ENCODE measurements at places on chromosomes 13 and 19. TPM values are rescaled to one million over a fixed set of nuclear protein-coding genes. Genes with fewer than 3 reads are reported as not detected.

The SELENOV gene
- not detected for total RNA-seq

GRCh38 chr13:101611491-101612475 lies 159.3 kb downstream of the ITGBL1 start:
- no peaks in the 10 kb centered on the region for H3K36me3 ChIP-seq
- H3K4me1 ChIP-seq = no peaks in the 10 kb centered on the region
- no peak overlapping the region for H3K27ac ChIP-seq
- H3K4me3 ChIP-seq = no peak overlapping the region
- H3K27me3 ChIP-seq = no peaks in the 10 kb centered on the region

The ZNF416 gene
- 4.1 TPM for total RNA-seq

DNA sequence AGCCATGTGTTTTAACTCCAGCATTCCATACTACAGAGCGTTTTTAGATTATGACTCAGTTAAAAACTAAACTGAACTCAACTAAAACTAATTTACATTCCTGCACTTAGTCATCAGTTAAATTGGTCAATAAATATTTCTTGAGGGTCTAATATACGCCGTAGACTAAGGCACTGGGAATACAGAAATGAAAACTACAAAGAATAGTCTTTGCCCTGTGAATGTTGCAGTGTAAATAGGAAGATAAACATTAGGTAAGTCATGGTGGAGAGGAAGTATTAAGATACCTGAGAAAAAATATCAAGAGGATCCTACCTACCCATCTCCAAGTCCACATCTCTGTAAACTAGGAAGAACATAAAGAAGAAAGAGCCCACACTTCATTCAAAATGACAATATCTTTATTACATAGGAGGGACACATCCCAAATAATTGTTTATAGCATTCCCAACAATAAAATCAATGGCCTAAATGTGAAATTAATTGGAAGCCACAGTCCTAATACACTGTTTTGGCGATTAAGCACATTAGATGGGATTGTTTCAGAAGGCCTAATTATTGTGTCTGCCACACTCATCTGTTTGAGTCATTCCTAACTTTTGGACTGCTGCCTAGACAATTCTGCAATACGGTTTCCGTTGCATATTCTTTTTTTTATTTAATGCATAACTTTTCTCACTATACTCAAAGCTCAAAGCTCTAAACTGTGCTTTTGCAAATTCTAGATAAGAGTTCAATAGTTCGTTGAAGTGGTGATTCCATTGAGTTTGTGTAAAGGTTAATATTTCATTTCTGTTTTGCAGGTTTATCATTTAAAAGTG lies 52.9 kb downstream of the MBNL2 start:
- H3K4me1 ChIP-seq = peaks cover 81% of the 10 kb centered on the region
- H3K27ac ChIP-seq = no peak overlapping the region
- H3K4me3 ChIP-seq = no peak overlapping the region
- H3K36me3 ChIP-seq = peaks cover 18% of the 10 kb centered on the region
- H3K27me3 ChIP-seq = no peaks in the 10 kb centered on the region

- no peaks in the 10 kb centered on the region for H3K36me3 ChIP-seq
- no peak for DNase-seq
- no peak overlapping the region for H3K27ac ChIP-seq
- H3K27me3 ChIP-seq = no peaks in the 10 kb centered on the region
- no peak overlapping the region for H3K4me3 ChIP-seq
Observed at GRCh38 chr13:79846386-79846785, 365.4 kb downstream of the NDFIP2 start.

- no peak for DNase-seq
- H3K27ac ChIP-seq = no peak overlapping the region
- H3K27me3 ChIP-seq = no peaks in the 10 kb centered on the region
- no peaks in the 10 kb centered on the region for H3K4me1 ChIP-seq
Observed at GRCh38 chr19:17706750-17707181, 12.5 kb upstream of the MAP1S start.

The ZNF649 gene
- 7.8 TPM for total RNA-seq

DNA sequence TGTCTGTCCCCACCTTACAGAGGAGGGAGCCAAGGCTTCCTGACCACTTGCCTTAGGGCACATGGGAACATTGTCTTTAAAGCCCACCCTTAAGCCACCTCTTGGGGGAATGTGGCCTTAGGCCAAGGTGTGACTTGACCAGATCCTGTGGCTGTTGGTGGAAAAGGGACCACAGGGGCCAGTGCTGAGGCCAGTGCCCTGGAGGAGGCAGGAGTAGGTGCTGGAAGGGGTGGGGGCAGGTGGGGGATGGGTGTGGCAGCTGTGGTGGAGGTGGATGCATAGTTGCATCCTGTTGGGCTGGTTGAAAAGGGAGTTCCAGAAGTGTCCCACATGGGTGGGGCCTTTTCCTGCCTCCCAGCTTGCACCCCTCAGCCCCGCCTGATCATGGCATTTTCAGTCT lies 44.8 kb downstream of the DNM2 start:
- peak; percentile 66 for DNase-seq
- H3K4me1 ChIP-seq = peaks cover 95% of the 10 kb centered on the region
- no peaks in the 10 kb centered on the region for H3K27me3 ChIP-seq

The FCGBP gene
- 0.78 TPM for total RNA-seq

The FPR3 gene
- total RNA-seq = 3.5 TPM

- H3K36me3 ChIP-seq = peaks cover 22% of the 10 kb centered on the region
- H3K4me1 ChIP-seq = no peaks in the 10 kb centered on the region
- no peak for DNase-seq
Observed at GRCh38 chr19:1425102-1425837, 12.9 kb upstream of the RPS15 start.

The PABPC3 gene
- total RNA-seq = 0.09 TPM

DNA sequence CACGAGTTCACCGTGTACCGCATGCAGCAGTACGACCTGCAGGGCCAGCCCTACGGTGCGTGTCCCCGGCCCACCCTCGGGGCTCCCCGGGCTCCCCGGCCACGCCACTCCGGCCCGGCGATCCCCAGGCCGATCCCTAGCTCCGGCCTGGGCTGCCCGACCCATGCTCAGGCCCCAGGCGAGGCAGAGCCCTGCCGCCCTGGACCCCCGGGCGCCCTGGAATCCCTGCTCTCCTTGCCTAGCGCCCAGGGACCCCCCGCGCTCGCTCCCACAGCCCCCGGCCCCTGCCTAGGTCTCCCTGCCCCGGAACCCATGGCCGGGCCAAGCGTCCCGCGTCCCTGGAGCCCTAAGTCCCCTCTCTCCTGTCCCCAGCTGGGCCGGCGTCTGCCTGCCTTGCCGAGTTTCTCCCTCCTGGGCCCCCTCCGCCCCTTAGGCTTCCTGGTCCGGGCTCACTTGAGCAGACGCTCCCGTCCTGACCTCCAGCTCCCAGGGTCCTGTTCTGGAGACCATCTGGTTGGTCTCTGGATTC lies 494 bp downstream of the NCLN start:
- peak overlapping the region; percentile 91 for H3K27ac ChIP-seq
- peaks cover 30% of the 10 kb centered on the region for H3K4me1 ChIP-seq
- no peaks in the 10 kb centered on the region for H3K36me3 ChIP-seq
- DNase-seq = no peak
- H3K4me3 ChIP-seq = peak overlapping the region; percentile 97
- H3K27me3 ChIP-seq = no peaks in the 10 kb centered on the region

DNA sequence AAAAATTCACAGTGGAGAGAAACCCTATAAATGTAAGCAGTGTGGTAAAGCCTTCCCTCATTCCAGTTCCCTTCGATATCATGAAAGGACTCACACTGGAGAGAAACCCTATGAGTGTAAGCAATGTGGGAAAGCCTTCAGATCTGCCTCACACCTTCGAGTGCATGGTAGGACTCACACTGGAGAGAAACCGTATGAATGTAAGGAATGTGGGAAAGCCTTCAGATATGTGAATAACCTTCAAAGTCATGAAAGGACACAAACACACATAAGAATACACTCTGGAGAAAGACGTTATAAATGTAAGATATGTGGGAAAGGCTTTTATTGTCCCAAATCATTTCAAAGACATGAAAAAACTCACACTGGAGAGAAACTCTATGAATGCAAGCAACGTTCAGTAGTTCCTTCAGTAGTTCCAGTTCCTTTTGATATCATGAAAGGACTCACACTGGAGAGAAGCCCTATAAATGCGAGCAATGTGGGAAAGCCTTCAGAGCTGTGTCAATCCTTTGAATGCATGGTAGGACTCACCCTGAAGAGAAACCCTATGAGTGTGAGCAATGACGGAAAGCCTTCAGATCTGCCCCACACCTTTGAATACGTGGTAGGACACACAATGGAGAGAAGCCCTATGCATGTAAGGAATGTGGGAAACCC lies 16.1 kb upstream of the ZNF439 start:
- H3K4me1 ChIP-seq = no peaks in the 10 kb centered on the region
- H3K36me3 ChIP-seq = peaks cover 69% of the 10 kb centered on the region
- H3K27me3 ChIP-seq = no peaks in the 10 kb centered on the region

GRCh38 chr19:9474975-9475374 lies 23.4 kb downstream of the ZNF560 start:
- no peaks in the 10 kb centered on the region for H3K4me1 ChIP-seq
- DNase-seq = no peak
- no peaks in the 10 kb centered on the region for H3K27me3 ChIP-seq
- H3K4me3 ChIP-seq = no peak overlapping the region

The SSC5D gene
- total RNA-seq = 3.9 TPM

DNA sequence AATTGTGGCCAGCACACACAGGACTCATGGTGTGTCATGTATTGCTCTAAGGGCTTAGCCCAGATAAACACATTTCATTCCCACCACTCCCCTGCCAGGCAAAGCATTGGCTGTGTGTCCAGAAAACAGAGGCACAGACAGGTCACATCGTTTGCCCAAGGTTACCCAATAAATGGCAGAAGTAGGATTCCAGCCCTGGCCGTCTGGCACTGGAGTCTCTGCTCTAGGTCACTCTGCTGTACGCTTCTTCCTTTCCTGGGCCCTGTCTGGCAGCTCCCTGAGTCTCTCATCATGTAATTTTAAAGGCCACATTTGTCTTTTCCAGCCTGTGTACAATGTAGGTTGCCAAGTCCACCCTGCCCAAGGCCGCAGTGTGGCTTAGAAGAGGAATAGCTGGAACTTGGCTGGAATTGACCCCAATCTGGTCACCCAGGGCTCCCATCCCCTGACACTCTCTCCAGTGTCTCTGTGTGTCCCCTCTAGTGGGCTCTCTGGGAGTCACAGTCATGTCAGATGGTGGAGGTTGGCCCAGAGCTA lies 264.5 kb upstream of the TSHZ3 start:
- no peak overlapping the region for H3K27ac ChIP-seq
- H3K36me3 ChIP-seq = no peaks in the 10 kb centered on the region
- no peaks in the 10 kb centered on the region for H3K4me1 ChIP-seq
- DNase-seq = no peak
- H3K27me3 ChIP-seq = peaks cover 9% of the 10 kb centered on the region
- H3K4me3 ChIP-seq = no peak overlapping the region

- H3K4me3 ChIP-seq = no peak overlapping the region
- DNase-seq = no peak
- H3K27me3 ChIP-seq = no peaks in the 10 kb centered on the region
Observed at GRCh38 chr19:56383826-56384605, 9.3 kb downstream of the ZNF582 start.

DNA sequence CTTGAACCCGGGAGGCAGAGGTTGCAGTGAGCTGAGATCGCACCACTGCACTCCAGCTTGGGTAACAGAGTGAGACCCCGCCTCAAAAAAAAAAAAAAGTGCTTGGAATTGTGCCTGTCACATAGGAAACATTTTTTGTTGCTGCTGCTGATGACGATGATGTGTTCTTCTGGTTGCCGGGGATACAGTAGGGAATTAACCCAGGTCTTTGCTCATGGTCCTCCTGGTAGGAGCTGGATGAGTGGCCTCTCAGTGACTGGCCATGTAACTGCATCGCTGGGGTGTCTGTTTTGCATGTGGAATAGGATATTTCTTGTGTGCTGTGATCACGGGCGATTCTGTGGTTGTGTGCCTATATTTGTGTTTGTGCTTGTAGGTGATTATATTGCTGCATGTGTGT lies 4.7 kb upstream of the CNFN start:
- no peak for DNase-seq
- H3K4me1 ChIP-seq = peaks cover 19% of the 10 kb centered on the region
- peaks cover 11% of the 10 kb centered on the region for H3K27me3 ChIP-seq
- H3K36me3 ChIP-seq = no peaks in the 10 kb centered on the region
- no peak overlapping the region for H3K4me3 ChIP-seq

Measured in heart right ventricle (tissue), 16 donors.